H7 (cell line): ENCODE measurements at places on chromosomes 4 and X. TPM values are rescaled to one million over a fixed set of nuclear protein-coding genes. Genes with fewer than 3 reads are reported as not detected.

DNA sequence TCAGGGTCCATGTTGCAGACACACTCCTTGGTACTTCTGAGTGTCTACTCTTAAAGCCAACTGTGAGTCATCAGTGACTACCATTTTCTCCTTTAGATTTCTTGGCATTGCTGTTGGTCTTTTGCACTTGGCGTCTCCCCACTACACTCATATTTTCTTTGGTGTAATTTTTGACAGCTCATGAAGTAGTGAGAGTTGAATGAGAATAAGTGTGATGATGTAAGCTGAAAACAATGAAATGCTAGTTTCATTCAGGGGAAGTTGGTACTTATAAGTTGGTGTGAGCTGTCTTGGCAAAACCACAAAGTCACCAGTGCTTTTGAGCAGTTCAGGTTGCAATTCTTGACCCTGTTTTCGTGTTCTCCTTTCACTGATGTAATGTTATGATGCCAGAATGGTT, 142.9 kb upstream of the ARX start:
- DNase-seq = no peak

Gene RASL11B
- 20.6 and 32.4 TPM in 2 replicates for total RNA-seq

- DNase-seq = no peak
Observed at GRCh38 chrX:67044866-67045265, 406.0 kb upstream of the EDA2R start.

GRCh38 chrX:131397891-131398290, 108.8 kb upstream of the IGSF1 start:
- no peak for DNase-seq

DNA sequence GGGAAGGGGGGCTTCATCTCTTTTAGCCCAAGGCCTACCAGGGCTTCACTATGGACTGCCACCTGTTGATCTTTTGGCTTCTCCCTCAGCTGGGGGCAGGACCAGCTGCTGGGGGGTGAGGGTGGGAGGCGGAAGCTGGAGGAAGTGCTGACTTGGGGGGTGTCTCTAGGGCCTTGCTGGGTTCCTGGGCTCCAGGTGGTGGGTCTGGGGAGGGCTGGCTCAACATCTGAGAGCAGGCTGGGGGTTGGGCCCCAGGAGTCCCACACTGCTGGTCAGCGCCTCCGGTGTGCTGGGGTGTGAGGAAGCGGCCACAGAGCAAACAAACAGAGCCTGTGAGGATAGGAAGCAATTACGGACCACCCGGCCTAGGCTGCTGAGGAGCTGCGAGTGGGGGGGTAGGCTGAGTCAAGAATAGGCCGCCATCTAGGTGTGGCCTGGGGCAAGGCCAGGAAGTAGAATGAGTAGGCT, 85.7 kb downstream of the EFNB1 start:
- peak; percentile 73 for DNase-seq

Gene CORIN
- 0.07 and 0.48 TPM in 2 replicates for total RNA-seq

- no peak for DNase-seq
Observed at GRCh38 chrX:150326541-150327247, 36.4 kb upstream of the MAMLD1 start.

DNA sequence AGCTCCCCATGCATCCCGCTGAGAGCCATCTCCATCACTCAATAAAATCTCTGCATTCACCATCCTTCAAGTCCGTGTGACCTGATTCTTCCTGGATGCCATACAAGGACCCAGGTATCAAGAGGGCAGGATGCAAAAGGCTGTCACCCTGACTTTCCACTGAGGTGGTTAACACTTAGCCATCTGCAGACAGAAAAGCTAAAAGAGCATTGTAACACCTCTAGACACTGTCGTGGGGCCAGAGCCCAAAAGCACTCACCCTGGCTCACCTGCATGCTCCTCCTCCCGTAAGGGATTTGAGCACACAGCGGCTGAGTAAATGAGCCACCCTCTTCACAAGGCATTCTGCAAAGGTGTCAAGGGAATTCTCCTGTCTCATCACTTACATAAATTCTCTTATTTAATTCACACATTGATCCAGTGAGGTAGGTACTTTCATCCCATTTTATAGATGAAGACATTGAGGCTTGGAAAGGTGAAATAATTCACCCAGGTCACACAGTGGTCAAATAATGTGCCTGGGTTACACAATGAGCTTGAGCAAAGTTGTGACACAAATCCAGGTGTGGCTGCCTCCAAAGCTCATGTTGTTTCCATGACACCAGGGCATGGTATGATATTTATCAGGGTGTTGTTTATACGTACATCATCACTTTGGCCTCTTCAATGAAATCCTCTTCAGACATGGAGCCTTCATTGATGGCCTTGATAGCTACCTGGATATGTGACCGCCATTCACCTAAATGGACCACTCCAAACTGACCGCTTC, 48.0 kb downstream of the TXK start:
- DNase-seq = no peak

- DNase-seq = no peak
Observed at GRCh38 chr4:184348311-184349233, 125.8 kb downstream of the IRF2 start.

DNA sequence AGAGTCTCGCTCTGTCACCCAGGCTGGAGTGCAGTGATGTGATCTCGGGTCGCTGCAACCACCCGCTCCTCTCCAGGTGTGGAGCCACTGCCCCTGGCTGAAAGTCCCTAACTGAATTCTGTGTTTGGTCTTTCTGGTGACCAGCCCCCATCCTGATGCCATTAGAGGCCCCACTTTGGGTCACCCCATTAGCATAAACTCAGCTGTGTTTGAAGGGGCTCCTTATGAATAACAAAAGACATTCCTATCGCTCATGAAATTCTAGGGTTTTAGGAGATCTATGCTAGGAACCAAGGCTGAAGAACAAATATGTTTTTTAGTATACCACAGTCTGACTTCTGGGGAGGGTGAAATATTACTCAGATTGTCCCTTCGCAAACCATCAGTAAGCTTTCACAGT, 652.9 kb downstream of the ADGRL3 start:
- no peak for DNase-seq

GRCh38 chrX:28398342-28398741, 188.9 kb upstream of the IL1RAPL1 start:
- no peak for DNase-seq

Gene PRRG1
- total RNA-seq = 9.1 and 16.4 TPM in 2 replicates

- no peak for DNase-seq
Observed at GRCh38 chr4:66340286-66340893, 670.1 kb upstream of the EPHA5 start.

GRCh38 chr4:36313703-36314102, 32.3 kb downstream of the DTHD1 start:
- no peak for DNase-seq

DNA sequence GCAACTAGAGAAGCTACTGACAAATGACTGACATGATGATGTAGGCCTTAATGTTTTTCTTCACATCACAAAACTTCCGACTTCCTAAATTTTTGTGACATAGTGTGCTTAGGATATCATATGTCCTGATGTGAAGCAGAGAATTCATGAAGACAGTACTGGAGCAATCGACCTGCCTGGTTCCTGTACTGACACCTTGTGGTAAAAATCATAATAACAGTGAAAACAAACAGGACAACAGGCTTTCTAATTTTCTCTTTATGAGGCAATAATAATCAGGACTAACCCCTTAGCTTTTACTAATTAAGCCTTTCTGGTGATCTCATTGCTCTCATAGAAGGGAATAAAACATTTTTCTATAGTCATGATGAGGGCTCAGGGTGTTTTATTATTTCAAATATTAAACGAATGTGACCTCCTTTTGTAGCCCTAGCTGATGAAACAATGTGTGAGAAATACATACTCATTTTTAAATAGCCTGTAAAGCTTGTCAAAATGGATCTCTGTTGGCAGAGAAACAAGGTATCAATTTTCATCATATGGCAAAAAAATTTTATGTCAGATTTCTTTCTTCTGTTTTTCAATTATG, 158.4 kb downstream of the TENT5D start:
- DNase-seq = peak; percentile 33

- no peak for DNase-seq
Observed at GRCh38 chr4:168480931-168481611, 779 bp upstream of the DDX60L start.

DNA sequence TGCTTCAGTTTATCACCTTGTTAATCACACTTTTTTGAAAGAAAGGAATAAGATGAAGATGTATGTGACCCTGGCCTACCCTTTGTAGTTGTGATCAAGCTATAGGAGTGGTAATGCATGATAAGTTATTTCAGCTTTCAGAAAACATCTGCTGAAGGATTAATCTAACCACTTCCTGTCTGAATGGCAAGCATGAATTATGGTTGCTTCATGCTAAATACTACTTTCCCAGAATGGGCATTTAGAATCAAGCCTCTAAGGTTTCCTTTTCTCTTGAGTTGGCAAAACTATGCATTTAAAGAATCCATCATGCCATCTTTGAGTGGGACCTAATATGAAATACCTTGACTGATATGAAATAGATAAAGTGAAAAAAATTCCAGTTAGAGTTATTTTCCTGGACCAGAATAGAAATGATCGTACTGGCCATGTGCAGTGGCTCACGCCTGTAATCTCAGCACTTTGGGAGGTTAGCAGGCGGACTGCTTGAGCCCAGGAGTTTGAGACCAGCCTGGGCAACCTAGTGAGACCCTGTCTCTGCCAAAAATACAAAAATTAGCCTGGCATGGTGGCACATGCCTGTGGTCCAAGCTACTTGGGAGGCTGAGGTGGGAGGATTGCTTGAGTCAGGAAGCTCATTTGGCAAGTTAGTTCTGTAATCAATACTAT, 59.1 kb downstream of the ANXA3 start:
- DNase-seq = no peak

GRCh38 chr4:24570574-24571236, 13.6 kb downstream of the DHX15 start:
- no peak for DNase-seq

DNA sequence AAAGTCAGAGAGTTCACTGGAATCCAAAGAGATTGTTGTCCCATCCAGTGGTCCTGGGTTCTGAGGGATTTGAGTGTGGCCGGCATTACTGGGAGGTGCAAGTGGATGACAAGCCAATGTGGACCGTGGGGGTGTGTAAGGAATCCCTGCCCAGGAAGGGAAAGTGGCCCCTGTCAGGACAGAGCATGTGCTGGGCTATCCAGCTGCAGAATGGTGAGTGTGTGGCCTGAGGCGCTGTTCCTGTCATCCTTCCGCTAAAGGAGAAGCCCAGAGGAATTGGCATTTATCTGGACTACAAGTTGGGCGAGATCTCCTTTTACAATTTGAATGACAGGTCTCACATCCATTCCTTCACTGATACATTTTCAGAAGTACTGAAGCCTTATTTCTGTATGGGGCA, 20.4 kb upstream of the TRIM60 start:
- DNase-seq = no peak

DNA sequence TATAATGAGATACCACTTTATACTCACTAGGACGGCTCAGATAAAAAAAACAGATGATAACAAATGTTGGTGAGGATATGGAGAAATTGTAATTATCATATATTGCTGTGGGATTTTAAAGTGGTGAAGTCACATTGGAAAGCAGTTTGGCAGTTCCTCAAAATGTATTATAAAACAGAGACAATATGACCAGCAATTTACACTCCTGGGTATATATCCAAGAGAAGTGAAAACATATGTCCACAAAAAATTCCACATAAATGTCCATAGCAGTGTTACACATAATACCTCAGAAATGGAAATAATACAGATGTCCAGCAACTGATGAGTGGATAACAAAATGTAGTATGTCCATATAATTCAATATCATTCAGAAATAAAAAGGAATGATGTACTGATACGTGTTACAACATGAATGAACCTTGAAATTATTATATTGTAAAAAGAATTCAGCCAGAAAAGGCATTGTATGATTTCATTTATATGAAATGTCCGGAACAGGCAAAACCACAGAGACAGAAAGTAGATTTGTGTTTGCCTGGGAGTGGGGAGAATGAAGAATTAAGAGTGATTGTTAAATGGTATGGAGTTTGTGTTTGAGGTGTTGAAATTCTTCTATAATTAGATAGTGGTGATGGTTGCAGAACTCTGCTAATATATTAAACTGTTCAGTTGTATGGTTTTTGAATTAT, 220.9 kb downstream of the SLC7A11 start:
- DNase-seq = no peak

Gene CYSLTR1
- total RNA-seq = not detected in 2 replicates

Gene ZCCHC18
- 3.5 and 6.0 TPM in 2 replicates for total RNA-seq

DNA sequence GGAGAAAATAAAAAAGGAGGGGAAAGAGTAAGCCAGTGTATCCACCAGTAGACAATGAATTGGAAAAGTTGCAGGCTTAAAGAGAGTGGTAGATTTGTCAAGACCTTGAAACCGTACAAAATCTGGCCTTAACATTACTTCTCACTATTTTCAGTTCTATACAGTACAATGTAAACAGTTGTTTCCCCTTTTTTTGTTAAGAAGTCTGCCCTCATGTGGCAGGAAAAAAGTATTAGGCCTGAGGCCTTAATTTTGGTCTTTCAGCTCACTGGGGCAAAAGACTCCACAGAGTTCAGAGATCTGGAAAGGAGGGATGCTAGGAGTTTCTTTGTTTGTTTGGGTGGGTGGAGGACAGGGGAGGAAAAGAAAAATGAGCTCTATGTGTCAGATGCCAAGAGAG, 92.8 kb upstream of the CCDC160 start:
- DNase-seq = no peak

DNA sequence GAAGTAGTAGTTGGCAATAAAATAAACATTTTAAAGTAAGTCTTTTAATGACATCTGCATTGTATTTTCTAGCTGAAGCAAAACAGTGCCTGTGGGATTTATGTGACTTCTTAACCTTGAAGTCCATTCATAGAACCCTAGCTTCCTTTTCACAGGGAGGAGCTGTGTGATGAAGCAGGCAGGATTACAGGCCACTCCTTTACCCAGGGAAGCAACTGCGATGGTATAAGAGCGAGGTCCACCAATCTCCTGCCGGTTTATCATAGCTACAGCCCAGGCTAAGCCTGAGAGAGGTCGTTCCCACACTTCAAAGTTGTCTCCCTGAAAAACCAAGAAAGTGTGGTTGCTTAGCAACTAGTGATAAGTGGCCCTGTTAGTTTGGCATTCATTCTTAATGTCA, 7.0 kb downstream of the RPL36A start:
- DNase-seq = no peak

Gene BEND2
- total RNA-seq = not detected in 2 replicates

DNA sequence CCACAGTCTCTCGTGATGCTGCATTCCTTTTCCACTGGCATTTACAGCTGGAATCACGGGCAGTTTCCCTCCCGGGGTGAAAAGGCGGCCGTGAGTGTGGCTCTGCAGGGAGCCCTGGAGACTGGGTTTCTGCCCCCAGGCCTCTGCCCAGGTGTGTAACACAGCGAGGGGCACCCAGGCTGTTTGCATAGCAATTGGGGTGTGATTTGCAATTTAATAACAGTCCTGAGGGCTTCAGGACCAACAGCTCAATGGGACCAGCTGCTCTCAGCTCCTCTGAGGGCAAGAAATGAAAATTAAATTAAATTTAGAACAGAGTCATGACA, 99.0 kb upstream of the SHOX start:
- DNase-seq = no peak

DNA sequence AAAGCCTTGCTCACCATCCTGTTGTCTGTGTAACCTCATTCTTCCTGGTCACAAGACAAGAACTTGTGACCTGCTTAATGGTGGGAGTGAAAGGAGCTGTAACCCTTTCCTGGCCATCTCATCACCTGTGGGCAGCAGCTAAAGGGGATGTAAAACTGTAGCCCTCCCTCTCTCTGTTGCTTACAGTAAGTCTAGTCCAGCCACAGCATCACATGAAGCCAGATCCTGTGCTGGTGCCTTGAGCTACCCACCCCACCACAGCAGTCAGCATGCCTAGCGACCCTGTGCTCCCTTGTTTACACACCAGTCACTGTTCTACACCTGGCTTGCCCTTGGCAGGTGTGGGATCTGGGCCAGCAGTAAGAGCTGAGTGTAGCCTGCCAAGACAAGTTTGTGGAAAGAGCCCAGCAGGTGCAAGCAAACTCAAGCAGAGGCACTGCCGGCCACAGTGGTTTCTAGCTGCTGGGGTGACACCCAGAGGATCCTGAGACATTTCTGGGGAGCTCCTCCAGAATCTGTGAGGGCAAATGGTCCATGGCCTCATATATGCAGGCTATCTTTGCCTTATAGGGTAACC, 41.0 kb downstream of the UGT2B28 start:
- no peak for DNase-seq
